ENCODE measurements at places on chromosomes 2 and 18. TPM values are rescaled to one million over a fixed set of nuclear protein-coding genes. Genes with fewer than 3 reads are reported as not detected.

GRCh38 chr2:233007270-233007669, 5.8 kb downstream of the NGEF start:
- DNase-seq, result no peak

DNA sequence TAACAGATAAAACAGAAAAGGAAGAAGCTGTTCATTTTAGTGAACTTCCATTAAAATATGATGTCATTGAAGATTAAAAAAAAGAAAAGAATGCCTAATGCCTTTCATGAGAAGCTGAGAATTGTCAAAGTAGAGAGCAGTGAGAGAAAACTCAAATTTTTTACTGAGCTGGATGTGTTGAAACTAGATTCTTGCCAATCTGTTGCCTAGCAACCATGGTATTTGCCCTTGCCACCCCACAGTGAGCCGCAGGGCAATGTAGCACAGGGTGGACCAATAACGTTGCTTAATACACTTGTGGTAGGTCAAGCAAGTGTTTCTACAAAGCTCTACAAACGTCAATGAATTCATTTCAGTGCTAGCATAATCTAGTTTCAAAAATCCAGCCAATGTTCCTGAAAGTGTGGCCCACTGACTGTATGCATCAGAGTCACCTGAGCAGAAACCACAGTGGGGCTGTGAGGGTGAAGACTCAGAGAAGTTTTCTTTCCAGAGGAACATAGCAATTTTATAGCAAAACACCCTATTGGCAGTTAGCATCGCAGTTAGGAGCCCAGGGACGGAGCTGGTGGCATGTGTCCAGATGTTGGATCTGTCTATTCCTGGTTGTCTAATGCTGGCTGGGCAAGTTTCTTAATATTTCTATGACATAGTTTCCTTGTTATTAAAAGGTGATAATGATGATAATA, 132.2 kb downstream of the DOCK10 start:
- DNase-seq, result peak; percentile 17

- peak; percentile 81 for DNase-seq
Observed at GRCh38 chr2:213411582-213412289, 127.5 kb downstream of the SPAG16 start.

GRCh38 chr2:83109284-83109683, 1349.8 kb downstream of the SUCLG1 start:
- no peak for DNase-seq

CLHC1 gene
- 17.9 TPM for polyA plus RNA-seq

DNA sequence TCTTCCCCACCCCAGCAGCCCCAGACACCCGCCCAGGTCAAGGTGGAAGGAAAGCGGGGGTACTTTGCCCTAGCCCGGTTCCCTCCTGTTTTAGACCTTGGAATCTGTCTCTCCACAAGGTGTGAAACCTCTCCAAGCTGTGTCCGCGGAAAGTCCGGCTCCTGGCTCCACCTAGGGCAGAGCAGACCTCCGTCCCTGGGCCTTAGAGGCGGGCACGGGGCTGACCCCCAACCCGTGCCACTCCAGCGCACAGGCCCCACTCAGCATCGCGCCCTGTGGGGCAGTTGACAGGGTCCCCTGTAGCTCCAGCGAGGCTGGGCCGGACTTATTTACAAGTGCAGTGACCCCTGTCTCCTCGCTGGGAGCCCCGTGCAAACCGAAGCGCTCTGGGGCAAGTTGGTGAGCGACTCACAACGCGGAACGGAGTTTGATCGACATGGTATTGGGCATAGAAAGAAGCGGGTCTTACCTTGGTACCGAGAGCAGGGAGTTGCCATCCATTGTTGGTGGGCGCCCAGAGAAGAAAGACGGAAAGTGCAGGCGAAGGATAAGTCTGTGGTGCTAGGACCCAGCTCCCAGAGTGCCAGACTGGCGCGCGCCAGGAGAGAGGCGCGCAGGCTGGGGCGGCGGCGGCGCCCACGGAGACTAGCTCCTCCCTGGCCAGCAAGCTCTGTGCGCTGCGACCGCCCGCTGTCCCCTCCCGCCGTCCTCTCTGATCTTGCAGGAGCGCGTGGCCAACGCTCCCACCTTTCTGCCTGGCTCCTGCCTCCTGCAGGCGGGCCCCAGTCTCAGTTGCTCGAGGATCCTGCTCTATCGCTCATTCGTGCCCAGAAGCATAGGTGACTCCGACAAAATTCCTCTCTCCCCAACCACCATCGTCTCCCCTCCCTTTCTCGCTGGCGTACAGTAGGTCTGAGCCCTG, at the start of gene SPHKAP:
Gene SPHKAP, minus strand, starts transcription at position 590 of the 922 bp plus-strand sequence. Its CDS starts 89 bp downstream, at position 501.
- no peak for DNase-seq

EVX2 gene
- polyA plus RNA-seq, result not detected

LIMS4 gene
- 3.0 TPM for polyA plus RNA-seq

RANBP2 gene
- 44.5 TPM for polyA plus RNA-seq

DNA sequence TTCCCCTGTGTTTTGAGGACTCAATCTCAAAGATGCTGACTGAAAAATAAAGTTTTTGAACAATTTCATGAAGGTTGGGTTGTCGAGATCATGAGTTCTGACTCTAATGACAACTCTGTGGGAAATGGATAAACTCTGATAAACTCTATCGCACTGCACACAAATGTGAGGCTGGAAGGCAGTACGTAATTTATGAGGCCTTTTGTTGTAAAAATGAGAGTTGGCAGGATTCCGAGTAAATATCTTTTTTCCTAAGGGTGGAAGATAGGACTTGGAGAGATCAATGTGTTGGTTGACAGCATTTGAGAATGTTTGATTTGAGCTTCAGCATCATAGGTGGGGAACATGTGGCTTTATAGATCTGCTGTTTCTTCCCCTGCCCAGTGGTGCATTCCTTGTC, 90.4 kb downstream of the SPTBN1 start:
- peak; percentile 88 for DNase-seq

DNA sequence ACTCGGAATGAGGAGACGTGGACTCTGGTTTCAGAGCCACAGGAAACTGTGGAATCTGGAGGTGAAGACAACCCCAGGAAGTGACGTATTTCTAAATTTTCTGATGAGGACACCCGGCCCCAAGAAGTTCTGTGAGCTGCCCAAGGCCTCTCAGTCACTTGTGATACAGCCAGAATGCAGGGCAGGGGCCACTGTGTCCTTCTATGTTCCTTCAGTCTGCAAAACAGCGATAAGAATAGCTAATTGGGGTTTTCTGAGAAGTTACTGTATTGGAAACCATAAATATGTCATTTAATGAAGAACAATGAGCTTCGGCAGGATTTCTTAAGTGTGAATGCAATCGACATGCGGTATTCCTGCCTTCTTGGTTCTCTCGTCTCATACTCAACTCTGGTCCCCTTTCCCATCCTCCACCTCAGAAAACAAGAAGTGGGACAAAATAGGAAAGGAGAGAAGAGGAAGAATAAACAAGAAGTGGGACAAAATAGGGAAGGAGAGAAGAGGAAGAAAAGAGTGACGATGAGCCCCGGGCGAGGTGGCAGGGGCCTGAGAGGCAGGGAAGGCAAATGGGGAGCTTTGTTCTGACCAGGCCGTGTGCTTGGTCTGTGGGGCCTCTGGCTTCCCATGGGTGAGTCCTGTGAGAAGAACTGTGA, 282.0 kb upstream of the REV1 start:
- DNase-seq, result no peak

DNA sequence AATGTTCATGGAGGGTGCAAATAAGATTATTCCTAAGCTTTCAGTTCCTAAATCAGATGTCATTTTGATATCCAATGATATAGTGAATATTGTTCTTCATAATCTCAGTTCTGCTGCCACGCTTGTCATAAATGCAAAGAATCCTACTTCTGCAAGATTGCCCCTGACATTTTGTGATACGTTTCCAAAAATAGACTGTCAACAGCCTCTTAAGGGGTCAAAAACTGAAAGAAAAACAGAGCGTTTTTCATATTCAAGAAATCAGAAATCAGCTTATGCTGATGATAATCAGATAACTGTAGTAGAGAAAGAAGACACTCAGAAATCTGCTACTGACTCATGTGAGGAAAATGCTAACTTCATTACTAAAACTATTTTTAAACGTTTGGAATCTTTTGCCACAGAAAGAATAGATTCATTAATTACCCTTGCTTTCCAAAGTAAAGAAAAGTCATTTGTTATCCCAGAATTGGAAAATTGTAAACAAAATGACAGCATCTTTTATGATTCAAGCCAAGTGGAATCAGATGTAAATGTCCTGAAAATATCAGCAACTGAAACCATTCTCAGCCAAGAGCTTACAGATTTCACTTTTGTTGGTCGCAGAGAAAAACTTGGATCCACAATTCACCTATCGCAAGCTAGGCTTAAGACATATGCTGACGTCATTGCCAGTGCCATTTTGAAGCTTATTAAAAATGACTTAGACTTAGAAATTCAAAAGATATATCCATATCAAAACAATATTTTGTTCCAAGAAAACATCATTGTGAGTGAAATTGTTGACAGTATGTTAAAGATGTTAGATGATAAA, 55.1 kb downstream of the FSIP2 start:
- DNase-seq, result no peak

RAMP1 gene
- 76.1 TPM for polyA plus RNA-seq

CNTNAP5 gene
- 2.2 TPM for polyA plus RNA-seq

EMILIN1 gene
- 49.1 TPM for polyA plus RNA-seq

PSMD1 gene
- 58.7 TPM for polyA plus RNA-seq

DNA sequence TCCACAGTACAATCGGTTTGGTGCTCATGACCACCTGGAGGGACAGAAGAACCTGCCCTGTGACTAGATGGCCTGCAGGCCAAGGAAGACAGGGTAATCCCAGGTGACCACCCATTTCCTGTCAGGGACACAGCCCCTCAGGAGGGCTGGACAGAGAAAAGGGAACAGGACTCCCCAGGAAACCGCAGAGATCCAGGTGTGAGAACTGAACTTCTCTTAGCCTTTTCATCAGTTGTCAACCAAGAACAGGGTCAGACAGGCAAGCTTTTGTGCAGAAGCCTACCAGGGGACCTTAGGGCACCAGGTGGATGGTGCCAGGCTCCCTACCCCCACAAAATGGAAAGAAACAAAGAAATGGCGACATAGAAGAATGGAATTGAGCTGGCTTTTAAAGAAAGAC, 132.3 kb downstream of the HDAC4 start:
- no peak for DNase-seq

GRCh38 chr2:101362316-101362715, 25.0 kb downstream of the CREG2 start:
- DNase-seq, result no peak

- no peak for DNase-seq
Observed at GRCh38 chr2:175156534-175156933, 11.5 kb downstream of the ATF2 start.

TMEM178A gene
- 7.3 TPM for polyA plus RNA-seq

GRCh38 chr2:71506222-71507153, 53.1 kb downstream of the DYSF start:
- peak; percentile 48 for DNase-seq

DNA sequence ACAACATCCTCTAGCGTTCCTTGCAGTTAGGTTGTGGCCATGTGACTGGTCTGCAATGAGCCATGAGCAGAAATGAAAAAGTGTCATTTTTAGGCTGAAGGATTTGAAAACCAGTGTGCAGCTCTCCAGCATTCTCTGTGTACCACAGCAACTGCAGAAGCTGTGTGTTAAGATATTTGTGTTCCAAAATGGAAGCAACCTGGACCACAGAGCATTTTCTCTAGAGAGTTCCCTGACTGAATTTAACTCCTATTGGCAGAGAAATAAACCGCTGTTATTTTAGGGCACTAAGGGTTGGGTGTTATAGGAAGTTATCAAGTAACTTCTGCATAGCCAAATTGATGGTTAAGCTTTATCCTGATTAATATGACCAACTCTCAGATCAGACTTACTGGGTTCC, 257.2 kb upstream of the THUMPD2 start:
- DNase-seq, result no peak
